Mesothelial cell of epicardium (in vitro differentiated cells): ENCODE measurements at places on chromosomes 12 and 14.

GRCh38 chr12:24408305-24408704 lies 458.8 kb upstream of the SOX5 start:
- no peak for DNase-seq

DNA sequence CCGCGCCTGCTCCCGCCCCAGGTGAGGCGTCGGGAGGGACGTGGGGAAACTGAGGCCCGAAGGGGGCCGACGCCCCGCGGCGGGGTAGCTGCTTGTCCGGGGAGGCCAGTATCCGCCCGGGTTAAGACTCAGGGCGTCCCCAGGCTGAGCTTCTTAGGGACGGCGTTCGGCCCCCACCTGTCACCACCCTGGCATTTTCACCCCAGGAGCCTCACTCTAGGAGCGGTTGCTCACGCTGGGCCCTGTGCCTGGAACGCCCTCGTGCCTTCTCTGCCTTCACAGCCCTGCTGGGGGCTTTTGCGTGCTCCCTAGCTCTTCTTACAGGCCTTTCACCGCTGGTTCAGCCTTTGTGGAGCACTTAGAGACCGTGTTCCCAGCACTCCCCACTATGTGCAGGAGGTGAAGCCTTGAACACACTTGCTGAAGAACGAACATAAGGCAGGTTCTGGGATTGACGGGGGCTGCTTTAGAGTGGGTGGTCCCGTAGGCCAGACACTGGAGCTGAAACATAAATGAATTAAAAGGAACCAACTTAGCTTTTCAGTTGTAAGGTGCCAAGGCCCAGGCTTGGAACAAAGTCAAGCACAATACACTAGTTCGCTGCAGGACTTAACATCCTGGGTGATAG lies 601 bp downstream of the ZNF839 start:
- DNase-seq = no peak

GRCh38 chr14:51546099-51546498 lies 105.6 kb upstream of the FRMD6 start:
- DNase-seq = no peak

GRCh38 chr12:10701131-10701681 lies 21.9 kb downstream of the YBX3 start:
- no peak for DNase-seq

DNA sequence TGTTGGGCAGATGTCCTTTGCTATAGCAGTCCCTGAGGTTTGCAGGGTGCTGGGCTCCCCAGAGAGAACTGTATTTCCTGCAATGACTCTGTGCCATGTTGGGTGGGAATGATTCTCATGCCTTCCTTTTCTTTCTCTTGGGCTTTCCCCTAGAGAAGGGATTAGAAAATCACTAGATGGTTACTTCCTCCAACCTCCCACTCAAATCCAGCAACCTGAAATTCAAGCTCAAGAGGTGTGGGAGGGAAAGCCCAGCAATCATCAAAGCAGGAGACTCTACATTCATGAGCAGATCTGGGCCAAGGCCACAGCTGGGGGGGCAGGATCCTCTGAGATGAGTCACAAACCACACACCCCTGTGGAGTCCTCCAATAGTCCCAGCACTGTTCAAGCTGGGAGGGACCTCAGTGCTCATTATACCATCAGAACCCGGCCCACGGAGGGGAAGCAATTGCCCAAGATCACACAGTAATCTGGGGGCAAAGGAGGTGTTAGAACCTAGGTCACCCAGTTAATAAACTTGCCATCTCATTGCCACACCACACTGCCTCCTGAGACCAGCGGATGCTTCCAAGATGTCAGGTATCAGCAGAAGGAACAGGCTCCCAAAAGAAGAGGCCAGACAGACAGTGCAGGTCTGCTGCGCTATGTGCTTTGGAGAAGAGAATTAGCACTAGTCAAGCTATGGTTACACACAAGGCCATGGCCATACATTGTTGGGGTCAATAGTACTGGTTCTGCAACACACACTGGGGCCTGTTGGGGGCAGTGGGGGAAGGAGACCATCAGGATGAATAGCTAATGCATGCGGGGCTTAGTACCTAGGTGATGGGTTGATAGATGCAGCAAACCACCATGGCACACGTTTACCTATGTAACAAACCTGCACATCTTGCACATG lies 65.7 kb downstream of the TTC9 start:
- DNase-seq = no peak

DNA sequence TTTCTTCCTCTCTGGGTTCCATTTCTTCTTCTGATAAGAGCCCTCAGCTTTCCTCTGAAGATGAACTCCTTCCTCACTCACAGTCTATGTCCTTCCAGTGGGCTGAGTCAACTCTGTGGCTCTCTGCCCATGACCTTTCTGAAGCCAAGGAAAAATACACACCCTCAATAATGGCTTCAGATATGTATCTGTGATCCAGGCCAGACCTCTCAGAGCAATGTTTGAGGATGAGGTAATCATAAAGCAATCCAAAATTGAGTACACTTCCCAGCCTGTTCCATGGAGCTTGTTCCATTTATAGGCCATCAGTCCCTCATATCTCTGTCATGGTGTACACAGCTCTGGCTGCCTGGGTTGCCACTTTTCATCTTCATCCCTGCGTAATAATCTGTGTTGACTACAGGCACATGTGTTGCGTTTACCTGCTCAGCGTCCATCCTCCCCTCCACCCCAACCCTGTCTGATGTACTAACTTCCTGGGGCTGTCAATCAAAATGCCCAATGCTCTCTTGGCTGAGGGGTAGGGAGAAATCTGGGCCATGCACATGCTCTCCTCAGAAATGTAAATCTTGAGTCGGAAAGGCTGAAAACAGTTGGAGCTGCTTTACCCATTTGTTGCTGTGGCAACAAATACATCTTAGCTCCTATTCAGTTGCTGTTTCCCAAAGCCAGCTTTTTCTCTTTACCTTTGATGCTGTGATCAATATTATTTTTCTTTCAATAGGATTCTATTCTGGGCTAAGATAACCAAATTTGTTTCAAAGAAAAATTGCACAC lies 377.8 kb upstream of the TMEM132C start:
- no peak for DNase-seq

DNA sequence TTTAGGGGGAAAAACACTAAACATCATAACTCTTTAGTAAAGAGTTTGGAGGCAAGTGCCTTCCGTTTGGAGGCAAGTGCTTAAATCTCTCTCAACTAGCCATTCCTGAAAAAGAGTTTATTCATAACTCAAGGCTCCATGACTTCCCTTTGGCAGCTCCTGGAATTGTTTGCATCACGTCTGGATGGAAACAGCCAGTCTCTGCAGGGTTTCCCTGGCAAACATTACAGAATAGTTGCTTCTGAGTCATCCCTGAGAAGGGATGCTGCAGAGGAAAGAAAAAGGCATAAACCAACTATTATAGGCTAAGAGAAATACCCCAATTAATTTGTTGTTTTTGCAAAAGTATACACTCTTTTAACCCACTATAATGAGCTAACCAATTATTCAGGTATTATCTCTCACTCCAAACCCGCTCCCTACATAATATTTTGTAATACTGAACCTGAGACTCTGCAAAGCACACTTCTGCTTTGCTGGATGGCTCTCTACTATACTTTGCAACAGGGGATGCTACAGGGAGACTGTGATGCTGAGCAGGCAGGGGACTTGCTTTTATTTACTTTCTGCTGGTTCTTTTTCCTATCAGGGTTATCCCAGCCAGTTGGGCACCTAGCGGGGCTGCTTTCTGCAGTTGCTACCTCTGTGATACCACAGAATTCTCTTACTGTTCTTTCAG lies 497.7 kb downstream of the FUT8 start:
- no peak for DNase-seq

GRCh38 chr14:50222055-50222613 lies 9.2 kb downstream of the SOS2 start:
- DNase-seq = no peak

DNA sequence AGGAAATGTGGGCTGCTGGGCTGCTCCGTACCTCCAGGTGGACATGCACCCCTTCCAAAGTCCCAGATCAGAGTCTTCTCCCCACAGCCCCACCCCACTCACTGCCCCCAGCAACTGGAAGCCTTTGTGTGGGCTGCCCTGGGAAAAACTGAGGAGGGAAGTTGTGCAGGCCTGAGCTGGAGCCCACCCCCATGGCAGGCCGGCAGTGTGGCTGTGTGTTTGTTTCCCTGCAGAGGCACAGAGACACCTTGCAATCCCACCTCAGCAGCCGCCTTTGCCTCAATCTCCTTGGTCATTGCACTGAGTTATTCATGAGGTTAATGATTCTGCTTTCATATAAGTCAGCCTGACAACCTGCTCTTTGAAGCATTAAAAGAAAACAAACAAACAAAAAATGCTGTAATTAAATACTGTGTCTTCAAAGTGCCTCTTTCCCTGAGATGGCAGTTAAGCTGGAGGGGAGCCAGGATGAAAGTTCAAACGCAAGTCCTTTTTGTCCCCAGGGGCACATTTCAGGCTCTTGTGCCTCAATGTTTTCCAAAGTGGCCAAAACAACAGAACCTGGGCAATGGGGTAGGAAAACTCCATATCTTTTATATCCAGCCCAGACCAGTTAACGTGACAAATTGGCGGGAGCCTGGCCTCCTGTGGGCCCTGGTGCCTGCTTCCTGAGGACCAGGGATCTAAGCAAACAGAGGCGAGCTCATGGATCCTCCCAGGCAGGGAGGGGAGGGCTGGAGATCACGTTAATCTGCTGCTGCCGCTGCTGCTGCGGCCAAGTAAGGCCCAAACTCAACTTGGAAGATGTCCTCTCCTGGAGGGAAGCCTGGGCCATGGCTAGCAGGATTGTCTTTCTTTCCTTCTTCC lies 51.9 kb upstream of the TSPAN11 start:
- DNase-seq = no peak

DNA sequence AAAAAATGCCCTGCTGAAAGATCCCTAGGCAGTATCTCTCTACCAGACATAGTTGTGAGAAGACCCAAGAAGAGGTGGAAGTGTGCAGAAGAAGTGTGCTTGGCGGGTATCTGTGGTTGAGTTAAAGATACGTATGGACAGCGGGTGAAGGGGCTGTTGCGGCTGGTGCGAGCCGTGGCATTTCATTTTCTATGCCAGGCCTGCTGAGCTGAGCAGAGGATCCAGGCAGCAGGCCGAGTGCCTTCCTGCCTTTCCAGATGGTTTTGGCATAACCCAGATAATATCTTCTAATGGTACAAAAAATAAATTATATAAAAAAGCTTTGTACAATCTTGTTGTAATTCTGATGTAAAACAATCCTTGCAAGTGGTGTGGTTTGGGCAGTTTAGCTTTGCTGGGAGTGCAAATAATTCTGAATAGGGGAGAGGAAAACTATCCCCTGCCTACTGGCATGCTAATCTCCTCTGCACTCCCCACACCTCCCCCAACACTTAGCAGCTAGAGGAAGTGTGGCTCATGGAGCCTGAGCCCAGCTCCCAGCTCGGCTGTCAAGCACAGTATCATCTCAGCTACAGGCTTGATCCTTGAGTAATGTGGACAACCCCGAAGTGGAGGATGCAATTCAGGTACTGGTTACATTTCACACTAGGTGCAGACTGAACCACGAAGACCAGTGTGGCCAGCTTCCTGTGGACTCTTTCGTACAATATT lies 168.9 kb downstream of the VRK1 start:
- no peak for DNase-seq

GRCh38 chr14:89648924-89649323 lies 231.9 kb upstream of the FOXN3 start:
- DNase-seq = no peak

- no peak for DNase-seq
Measured at GRCh38 chr14:24990773-24991172, 59.2 kb downstream of the STXBP6 start.

- DNase-seq = no peak
Measured at GRCh38 chr12:57823908-57824640, 5.5 kb upstream of the AVIL start.

GRCh38 chr14:20866963-20867362 lies 24.2 kb upstream of the RNASE3 start:
- DNase-seq = no peak

DNA sequence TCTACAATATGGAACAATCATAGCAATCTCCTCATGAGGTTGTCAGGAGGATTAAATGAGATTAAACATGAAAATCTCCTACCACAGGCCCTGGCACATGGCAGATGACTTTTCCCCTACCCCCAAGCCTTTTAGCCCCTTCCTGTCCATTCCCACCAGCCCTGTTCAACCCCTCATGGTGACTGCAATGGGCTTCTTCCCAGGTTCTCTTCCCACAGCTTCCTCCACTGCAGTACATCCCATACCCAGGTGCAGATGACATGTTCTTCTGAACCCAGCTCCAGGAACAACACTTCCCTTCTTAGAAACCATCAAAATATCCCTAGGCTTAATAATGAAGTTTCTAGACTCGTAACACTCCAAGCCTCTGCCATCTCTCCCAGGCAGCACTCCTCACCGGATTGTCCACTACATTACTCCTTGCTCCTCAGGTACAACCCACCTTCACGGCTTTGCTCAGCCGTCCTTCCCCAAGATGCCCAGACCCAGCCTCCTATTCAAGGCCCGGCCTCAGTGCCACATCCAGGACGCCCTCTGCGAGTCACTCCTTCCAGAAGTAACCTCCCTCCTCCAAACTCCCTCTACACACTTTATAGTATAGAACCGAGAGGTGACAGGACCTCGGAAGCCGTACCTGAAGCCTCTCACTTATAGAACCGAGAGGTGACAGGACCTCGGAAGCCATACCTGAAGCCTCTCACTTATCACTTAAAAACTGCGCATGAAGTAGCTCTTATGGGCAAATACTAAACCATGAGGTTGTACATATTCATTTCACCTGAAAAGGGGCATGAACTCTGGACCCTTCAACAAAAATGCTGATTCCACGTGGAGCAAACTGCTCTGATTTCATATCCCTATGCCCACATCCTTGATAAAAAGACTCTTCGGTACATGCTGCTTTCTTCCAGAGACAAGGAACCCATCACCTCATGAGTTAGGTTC lies 1.5 kb downstream of the CRACR2A start:
- peak; percentile 21 for DNase-seq

DNA sequence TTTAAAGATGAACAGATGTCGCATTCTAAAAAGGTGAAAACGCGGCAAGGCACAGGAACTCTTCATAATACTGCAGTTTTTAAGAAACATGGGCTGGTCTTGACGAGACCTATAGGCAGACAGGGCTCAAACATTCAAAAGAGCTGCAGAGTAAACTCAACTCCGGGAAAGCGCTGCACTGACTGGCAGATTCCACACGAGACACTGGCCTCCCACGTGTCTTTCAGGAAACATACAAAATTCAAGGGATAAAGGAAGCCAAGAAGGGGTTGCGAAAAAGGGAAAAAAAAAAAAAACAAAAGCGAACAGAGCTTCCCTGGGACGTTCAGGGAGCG lies 614 bp upstream of the ARF6 start:
- DNase-seq = no peak

- no peak for DNase-seq
Measured at GRCh38 chr12:104212516-104212915, 3.1 kb upstream of the TXNRD1 start.
